ENCODE measurements at places on chromosomes 1 and 21.

DNA sequence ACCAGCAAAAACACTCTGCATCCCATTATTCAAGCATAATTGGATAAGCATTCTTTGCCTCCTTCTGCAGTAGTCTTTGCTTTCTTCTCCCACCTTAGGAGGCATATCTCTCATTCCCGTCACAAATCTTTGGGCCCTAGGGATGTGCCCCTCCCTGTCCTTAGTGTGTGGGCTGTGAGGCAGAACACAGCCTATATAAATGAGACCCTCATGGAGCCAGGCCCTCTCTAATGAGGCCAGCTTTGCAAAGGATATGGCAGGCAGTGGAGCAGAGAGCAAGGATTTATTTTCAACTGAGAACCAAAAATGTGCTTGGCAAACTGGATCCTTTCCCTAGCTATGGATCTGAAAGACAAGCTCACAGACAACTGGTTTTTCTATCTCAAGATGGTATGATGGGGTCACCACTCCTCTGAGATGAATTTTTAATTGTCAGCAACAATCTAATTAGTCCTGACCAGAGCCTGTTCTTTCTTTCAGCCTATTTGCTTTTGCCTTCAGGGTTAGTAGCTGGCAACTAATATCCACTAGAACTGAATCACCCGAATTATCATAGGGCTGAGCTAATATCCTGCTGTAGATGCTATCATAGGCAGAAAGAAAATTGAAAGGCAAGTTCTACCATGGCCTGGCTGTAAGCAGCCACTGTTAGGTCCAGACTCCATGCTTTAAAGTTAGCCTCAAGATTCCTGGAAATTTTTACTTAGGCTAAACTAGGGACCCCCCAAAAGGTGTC lies 134.2 kb downstream of the SYT2 start:
- no peak for DNase-seq

- DNase-seq, result no peak
These were observed 77.5 kb downstream of the LPGAT1 start for GRCh38 chr1:211752951-211753486.

GRCh38 chr21:16330908-16331268 lies 601.1 kb downstream of the USP25 start:
- no peak for DNase-seq

DNA sequence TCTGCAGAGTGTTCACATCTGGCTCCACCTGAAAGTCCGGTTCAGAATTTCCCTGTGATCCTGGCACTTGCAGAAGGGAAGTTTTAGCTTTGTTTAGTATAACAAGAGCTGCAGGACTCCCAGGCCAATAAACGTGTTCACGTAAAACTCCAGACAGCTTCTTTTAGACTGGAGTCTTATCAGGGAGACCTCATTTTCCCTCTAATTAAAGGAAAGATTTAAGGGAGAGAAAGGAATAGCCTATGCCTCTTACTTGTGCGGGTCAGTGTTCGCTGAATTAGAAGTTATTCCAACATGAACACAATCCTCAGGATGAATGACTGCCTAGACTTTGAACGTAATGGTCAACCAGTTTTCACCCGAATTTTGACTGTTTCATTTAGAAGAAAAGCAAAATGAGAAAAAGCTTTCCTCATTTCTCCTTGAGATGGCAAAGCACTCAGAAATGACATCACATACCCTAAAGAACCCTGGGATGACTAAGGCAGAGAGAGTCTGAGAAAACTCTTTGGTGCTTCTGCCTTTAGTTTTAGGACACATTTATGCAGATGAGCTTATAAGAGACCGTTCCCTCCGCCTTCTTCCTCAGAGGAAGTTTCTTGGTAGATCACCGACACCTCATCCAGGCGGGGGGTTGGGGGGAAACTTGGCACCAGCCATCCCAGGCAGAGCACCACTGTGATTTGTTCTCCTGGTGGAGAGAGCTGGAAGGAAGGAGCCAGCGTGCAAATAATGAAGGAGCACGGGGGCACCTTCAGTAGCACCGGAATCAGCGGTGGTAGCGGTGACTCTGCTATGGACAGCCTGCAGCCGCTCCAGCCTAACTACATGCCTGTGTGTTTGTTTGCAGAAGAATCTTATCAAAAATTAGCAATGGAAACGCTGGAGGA lies 202.1 kb upstream of the SGIP1 start:
- DNase-seq, result peak; percentile 50

GRCh38 chr1:236837115-236837514 lies 42.0 kb downstream of the MTR start:
- no peak for DNase-seq

DNA sequence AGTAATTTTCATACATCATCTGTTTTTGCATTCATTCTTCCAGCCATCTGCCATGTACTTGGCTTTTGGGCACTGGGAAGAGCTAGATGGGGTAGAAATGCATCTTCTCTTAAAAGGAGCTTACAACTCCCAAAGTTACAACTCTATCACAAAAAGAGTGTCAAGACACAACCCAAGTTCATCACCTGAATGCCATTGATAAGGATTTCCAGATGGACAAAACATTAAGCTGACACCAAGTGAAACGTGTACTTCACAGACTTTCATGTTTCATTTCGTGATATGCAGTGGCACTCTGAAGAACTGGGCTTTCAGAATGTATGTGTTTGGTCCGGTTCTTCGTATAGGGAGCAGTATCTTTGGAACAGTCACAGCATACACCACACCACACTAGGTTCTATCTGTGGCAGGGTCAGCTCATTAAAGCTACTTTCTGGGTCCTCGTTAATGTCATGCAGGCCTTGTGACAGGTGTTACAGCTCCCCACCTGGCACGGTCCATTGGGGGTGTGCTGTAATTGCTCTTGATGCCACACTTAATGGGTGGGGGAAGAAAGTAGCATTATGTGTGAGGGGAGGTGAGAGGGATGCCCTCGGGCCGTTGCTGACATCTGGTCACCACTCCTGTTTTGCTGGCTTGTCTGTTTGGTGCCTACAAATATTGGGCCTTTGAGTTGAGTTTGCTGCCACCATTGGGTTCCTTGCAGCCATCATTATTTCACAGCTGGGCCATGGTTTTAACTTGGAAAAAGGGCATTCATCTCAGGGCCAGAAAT lies 164.9 kb downstream of the NFIA start:
- no peak for DNase-seq

DNA sequence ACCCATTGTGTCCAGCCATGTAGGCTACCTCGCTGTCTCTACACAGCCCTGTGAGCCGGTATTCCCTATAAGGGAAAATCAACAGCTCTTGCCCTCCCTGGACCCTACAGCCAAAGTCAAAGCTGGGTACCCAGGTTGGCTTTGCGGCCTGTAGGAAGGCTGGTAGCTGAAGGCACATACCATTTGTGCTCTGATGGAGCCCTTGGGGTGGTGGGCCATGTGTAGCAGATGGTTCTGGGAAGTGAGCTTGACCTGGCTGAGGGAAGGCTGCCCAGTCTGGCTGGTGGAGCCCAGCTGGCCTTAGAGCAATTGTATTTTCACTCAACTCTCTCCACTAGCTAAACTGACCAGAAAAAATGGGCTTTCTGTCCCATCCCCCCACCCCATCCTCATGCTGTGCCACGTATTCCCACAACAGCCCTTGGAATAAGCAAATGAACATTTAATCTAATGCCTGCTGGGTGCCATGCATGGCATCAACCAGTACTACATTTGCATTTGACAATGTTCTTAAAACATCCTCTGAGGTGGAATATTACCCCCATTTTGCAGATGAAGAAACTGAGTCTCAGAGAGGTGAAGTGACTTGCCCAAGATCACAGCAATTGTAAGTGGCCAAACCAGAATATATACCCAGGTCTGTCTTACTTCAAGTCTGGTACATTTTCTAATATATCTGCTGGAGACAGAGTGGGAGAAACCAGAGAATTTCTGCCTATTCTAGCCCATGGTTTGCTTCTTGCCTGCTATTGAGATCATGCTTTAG lies 56.8 kb downstream of the NDUFS5 start:
- DNase-seq, result no peak

- DNase-seq, result no peak
These were observed 43.0 kb downstream of the LHX4 start for GRCh38 chr1:180273066-180273465.

- no peak for DNase-seq
These were observed 13.4 kb downstream of the FBLIM1 start for GRCh38 chr1:15771836-15772515.

DNA sequence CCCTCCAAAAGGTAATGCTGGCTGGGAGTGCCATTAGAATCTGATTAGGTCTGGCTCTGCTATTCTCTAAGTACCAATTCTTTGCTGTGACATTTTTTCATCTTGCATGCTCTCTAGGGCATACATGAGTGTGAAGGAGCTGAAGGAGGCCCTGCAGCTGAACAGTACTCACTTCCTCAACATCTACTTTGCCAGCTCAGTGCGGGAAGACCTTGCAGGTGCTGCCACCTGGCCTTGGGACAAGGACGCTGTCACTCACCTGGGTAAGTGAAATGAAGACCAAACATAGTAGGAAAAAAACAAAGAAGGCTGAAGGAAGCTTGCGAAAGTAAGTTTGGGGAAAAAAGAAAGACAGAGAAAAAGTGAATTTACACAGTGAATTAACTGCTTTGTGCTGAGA lies 207.9 kb downstream of the PAPPA2 start:
- DNase-seq, result no peak

- no peak for DNase-seq
These were observed 146.4 kb upstream of the IVNS1ABP start for GRCh38 chr1:185463433-185463832.

GRCh38 chr1:208133355-208133754 lies 110.8 kb downstream of the PLXNA2 start:
- no peak for DNase-seq

DNA sequence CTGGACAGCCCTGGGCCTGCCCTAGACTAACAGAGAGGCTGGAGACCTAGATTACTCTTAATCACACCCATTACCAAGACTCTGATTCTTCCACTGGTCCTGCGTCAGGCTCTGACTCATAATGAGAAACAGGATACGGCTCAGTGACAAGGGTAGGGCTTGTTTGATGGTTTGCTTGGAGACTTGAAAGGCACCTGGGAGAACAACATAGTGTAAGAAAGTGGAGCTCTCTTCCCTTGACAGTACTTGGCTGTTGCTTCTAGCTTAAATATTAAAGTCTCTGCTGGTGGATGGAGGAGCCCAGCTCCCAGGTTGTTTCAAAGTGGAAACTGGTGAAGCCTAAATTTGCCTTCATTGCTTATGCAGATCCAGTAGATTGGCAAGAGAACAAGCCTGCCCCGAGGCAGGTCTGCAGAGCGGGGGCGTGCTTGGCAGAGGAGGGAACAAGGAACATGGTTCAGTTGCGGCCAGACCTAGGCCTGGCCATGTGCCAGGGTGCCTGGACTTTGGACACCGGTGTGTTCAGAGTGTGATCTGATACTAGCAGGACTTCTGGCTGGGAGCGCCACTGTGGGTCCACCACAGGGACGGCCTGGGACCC lies 480.6 kb downstream of the CAMTA1 start:
- no peak for DNase-seq

DNA sequence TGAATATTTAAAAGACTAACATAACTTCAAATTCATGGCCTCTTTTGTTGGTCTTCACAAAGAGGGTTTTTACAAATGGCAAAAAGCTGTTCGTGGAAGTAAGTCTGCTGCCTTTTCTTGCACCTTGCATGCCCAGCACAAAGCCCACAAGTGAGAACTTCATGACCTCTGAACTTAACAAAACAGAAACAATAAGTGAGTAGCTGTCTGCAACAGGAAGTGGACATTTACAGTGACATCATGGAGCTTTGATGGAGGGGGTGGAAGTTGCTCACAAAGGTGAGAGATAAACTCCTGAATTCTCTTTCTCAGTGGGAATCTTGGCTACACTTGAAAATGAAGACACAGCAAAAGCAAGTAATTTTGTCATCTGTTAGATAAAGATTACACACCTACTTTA lies 303.3 kb upstream of the DEPDC1 start:
- no peak for DNase-seq

GRCh38 chr1:24379733-24380315 lies 33.8 kb downstream of the STPG1 start:
- DNase-seq, result no peak

- DNase-seq, result no peak
These were observed 3.9 kb upstream of the COL16A1 start for GRCh38 chr1:31707711-31708110.

DNA sequence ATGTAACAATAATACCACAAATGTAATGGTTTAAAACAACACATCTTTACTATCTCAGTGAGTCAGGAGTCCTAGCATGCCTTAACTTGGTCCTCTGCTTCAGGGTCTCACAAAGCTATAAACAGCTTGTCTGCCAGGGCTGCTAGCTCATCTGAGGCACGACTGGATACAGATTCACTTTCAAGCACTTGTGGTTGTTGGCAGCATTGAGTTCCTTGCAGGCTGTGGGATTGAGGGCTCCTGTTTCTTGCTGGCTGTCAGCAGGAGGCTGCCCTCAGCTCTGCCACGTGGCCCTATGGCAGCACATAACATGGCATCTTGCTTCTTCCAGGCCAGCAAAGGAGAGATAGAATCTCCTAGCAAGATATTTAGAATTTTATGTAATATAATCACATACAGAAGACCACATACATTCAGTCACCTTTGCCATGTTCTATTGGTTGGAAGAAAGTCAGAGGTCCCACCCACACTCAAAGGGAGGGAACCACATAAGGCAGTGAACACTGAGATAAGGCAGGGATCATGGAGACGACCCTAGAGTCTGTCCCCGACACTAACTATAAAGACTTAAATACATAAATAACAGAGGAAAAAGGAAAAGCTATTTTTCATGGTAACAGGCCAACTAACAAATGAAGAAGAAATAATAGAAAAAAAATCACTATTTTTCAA lies 18.9 kb upstream of the IPP start:
- DNase-seq, result no peak

GRCh38 chr1:201357636-201358348 lies 19.7 kb downstream of the TNNT2 start:
- DNase-seq, result no peak

DNA sequence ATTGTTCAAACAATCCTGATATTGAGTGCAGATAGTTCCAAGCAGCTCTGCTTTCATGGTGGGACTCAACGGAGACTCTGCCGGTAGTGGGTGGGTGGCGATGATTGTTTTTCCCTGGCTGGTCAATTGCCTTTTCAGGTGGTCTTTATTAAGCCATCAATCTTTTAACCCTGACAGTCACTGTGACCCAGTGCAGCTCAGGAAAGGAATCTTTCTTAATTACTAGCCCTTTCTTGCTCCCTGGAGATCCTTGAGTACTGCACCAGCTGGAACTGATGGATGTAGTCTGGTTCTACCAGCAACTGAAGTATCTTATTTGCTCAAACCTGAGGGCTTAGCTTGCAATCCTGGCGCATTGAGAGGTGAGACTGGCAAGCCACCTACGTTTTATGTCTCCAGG lies 196.4 kb downstream of the PLPP3 start:
- DNase-seq, result no peak

GRCh38 chr1:207335695-207336363 lies 14.4 kb downstream of the CD55 start:
- no peak for DNase-seq

All from activated naive CD4-positive, alpha-beta T cell treated with anti-CD3 and anti-CD28 coated beads, Interleukin-2, amount 50 U/mL, for 16 hours (primary cell).